Endothelial cell (in vitro differentiated cells): ENCODE measurements at places on chromosomes 4 and X. TPM values are rescaled to one million over a fixed set of nuclear protein-coding genes. Genes with fewer than 3 reads are reported as not detected.
A peak's percentile ranks its signal among the peaks of the same experiment; 100 is the strongest.

Gene PYURF
- 49.8 TPM for total RNA-seq

Gene UGT2B15
- not detected for total RNA-seq

Gene MGAT4D
- total RNA-seq = 0.13 TPM

DNA sequence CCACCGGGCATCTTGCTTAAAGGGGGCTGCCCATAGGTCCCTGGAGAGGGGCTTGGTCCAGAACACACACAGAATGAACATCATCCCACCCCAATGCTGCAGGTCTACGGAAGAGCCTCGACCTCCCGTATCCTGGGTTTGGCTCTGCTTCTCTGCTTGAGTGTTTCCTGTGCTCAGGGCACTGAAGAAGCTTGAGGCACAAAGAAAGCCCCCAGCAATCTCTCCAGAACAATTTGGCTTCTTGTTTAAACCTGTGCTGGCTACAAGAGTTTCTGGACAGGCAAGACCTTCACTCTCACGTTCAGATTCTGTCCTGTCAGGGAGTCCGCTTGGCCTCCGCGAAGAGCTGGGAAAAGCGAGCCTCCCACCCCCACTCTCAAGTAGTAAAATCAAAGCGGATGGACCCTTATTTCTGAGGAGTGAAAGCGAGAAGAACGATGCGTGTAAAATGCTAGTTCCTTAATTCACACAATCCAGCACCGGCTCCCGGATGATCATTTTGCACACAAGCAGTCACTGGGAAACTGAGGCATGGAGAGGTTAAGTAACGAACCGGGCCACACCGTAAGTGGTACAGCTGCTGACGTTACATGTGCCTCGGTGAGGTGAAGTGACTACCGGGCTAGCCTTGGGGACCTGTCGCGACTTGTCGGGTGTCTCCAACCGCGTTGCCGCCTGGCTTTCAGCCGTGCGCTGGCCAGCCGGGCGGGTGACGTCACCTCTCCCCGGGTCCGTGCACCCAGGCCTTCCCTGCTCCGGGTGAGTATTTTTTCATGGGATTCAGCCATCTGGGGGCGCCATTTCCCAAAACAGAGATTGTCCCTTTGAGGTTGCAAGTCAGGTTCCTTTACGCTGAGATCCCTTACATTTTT, 3.1 kb upstream of the SFRP2 start:
- peaks cover 22% of the 10 kb centered on the region for H3K27me3 ChIP-seq
- peaks cover 32% of the 10 kb centered on the region for H3K4me1 ChIP-seq
- H3K36me3 ChIP-seq = peaks cover 6% of the 10 kb centered on the region
- DNase-seq = peak; percentile 82
- H3K4me3 ChIP-seq = peak overlapping the region; percentile 79

- H3K4me1 ChIP-seq = no peaks in the 10 kb centered on the region
- no peaks in the 10 kb centered on the region for H3K36me3 ChIP-seq
- H3K27me3 ChIP-seq = no peaks in the 10 kb centered on the region
- no peak overlapping the region for H3K4me3 ChIP-seq
- no peak overlapping the region for H3K27ac ChIP-seq
- no peak for DNase-seq
Observed at GRCh38 chr4:42809419-42810084, 83.0 kb upstream of the GRXCR1 start.

DNA sequence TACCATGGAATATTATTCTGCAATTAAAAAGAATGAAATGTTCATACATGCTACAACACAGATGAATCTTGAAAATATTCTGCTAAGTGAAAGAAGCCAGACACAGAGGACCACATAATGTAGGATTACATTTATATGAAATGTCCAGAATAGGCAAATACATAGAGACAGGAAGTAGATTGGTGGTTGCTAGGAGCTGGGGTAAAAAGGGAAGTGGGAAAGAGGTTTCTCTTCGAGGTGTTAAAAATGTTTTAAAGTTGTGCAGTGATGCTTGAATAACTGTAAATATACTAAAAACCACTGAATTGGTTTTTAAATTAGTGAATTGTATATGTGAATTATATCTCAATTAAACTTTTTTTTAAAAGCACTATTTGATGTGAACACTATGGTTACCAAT, 3.6 kb upstream of the NXT2 start:
- H3K27ac ChIP-seq = no peak overlapping the region
- no peaks in the 10 kb centered on the region for H3K36me3 ChIP-seq
- DNase-seq = no peak

- H3K36me3 ChIP-seq = peaks cover 29% of the 10 kb centered on the region
- peak overlapping the region; percentile 41 for H3K27ac ChIP-seq
- peaks cover 51% of the 10 kb centered on the region for H3K4me1 ChIP-seq
- no peak for DNase-seq
Observed at GRCh38 chr4:87053802-87054767, 119.3 kb downstream of the AFF1 start.

Gene COX7B2
- total RNA-seq = not detected

DNA sequence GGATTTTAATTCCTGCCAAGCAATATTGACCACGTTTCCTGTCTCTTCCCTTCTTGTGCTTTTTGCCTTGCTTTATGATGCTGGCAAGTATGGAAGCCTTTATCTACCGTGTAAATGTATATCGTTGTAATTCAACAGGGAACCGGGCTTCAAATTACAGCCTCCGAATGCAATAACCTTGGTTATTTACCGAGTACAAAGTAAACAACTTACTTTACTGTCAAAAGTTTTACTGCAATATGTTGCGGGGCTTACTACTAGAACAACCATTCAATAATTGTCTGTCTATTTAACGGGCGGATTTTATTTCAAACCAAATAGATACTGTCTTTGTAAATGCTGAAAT, 73.1 kb downstream of the PALLD start:
- DNase-seq = no peak
- no peaks in the 10 kb centered on the region for H3K36me3 ChIP-seq
- H3K4me1 ChIP-seq = peaks cover 36% of the 10 kb centered on the region
- peaks cover 6% of the 10 kb centered on the region for H3K27me3 ChIP-seq

GRCh38 chr4:94491322-94491721, 39.6 kb downstream of the PDLIM5 start:
- no peak overlapping the region for H3K27ac ChIP-seq
- no peak for DNase-seq
- no peak overlapping the region for H3K4me3 ChIP-seq
- H3K27me3 ChIP-seq = no peaks in the 10 kb centered on the region

DNA sequence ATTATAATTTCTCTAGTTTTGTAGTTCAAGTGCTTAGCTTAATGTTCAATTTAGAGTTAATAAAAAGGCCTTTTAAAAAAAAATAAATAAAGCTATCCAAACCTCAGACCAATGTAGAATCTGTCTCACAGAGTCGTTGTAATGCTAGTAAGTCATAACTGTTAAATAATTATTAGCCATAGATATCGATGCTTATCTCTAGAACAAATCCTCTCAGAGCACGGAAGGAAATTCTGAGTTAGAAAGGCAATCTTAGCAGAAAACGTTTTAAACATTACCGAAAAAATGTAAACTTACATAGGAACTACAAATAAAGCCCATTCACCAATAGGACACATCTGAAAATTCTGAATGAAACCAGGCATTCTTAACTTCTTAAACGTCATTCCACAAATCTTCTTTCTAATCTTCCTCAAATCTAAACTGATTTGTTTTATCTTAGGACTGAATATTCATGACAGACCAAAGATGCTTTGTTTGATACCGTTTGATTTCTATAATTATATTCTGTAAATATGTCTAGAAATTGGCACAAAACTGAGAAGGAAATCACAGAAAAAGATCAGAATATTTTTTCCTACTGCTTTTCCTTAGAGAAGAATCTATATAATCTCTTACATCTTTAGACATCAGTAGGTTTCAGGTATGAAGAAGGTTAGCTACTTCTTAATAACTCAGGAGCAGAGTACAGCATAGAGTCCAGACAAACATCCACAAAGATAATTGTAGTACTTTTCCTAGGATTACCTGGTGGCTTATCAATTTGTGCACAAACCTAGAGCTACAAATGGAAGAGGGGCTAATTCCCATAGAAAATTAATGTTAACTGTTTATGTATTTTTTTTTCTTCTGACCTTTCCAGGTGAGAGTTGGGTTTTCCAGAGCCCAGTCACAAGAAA, 140.7 kb downstream of the BTC start:
- H3K27ac ChIP-seq = no peak overlapping the region
- no peaks in the 10 kb centered on the region for H3K4me1 ChIP-seq
- no peaks in the 10 kb centered on the region for H3K27me3 ChIP-seq
- no peaks in the 10 kb centered on the region for H3K36me3 ChIP-seq

DNA sequence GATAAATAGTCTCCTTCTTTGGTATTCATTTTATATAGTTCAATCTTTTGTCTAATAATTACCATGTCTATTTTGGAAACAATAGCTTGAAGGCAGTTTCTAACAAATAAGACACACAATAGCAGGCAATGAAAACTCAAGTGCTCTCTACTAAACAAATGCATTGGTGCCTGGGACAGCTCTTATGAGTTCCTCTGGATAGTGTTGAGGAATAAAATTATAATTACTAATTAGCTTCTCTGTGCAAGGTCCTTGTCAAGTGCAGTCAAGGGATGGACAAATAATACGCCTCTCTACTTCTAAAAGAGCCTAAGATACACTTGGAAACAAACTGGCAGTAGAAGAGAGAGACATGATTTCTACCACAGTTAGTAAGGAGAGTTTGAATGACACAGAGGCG, 229.0 kb upstream of the GLRA2 start:
- no peak overlapping the region for H3K27ac ChIP-seq
- no peaks in the 10 kb centered on the region for H3K36me3 ChIP-seq
- no peak overlapping the region for H3K4me3 ChIP-seq
- H3K4me1 ChIP-seq = no peaks in the 10 kb centered on the region
- no peak for DNase-seq
- no peaks in the 10 kb centered on the region for H3K27me3 ChIP-seq

DNA sequence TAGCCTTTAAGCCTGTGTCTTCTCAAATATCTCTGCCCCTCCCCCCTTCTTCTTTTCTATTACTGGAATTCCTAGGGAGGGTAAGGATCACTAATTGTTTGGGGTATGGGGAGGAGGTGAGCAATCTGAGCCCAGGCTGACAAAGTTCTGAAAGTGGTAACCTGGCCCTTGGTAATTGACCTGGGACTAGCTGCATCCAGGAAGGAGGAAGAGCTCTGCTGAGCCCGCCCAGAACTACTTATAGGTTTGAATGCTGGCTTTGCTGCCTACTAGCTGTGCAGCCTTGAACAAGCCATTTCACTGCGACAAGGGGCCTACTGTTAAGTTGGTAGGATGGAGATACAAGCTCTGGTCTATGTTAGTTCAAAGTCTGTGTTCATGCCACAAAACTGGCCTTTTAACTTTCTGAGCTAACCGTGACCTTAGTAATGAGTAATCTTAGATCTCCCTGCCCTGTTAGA, 37.8 kb downstream of the DGKK start:
- H3K27me3 ChIP-seq = no peaks in the 10 kb centered on the region
- H3K27ac ChIP-seq = no peak overlapping the region
- no peak for DNase-seq
- H3K36me3 ChIP-seq = no peaks in the 10 kb centered on the region
- peaks cover 4% of the 10 kb centered on the region for H3K4me1 ChIP-seq

Gene DUSP21
- not detected for total RNA-seq

Gene GYG2
- 4.5 TPM for total RNA-seq

GRCh38 chrX:40096395-40097091, 1.2 kb downstream of the BCOR start:
- no peak overlapping the region for H3K27ac ChIP-seq
- peaks cover 5% of the 10 kb centered on the region for H3K27me3 ChIP-seq
- H3K4me1 ChIP-seq = peaks cover 21% of the 10 kb centered on the region

- H3K4me1 ChIP-seq = peaks cover 5% of the 10 kb centered on the region
- no peak for DNase-seq
- no peak within 1 kb of the TSS for H3K27ac ChIP-seq
- no peak within 1 kb of the TSS for H3K4me3 ChIP-seq
Observed at GRCh38 chr4:99657798-99658197, at the start of gene C4orf54. Gene C4orf54, minus strand, starts transcription at chr4:99657828. Its CDS starts 3,180 bp downstream, at chr4:99654648.

DNA sequence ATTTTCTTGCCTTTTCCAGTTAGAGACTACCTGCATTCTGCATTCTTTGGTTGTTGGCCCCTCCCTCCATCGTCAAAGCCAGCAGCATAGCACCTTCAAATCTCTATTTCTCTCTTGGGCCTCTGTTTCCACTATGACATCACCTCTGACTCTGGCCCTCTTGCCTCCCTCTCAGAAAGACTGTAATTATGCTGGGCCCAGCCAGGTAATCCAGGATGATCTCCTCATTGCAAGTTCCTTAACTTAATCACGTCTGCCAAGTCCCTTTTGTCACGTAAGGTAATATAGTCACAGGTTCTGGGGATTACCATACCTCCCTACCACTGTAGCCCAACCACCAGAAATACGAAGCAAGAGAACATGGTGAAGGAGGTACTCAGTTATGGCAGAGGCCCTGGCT, 39.3 kb upstream of the NYX start:
- H3K27me3 ChIP-seq = peaks cover 2% of the 10 kb centered on the region
- no peak overlapping the region for H3K27ac ChIP-seq
- no peaks in the 10 kb centered on the region for H3K4me1 ChIP-seq
- DNase-seq = no peak

Gene TBX22
- 0.36 TPM for total RNA-seq

Gene CLDN22
- total RNA-seq = not detected

- H3K27me3 ChIP-seq = no peaks in the 10 kb centered on the region
- peaks cover 12% of the 10 kb centered on the region for H3K4me1 ChIP-seq
- H3K27ac ChIP-seq = no peak overlapping the region
- H3K4me3 ChIP-seq = no peak overlapping the region
- DNase-seq = no peak
- H3K36me3 ChIP-seq = no peaks in the 10 kb centered on the region
Observed at GRCh38 chr4:62814510-62815047, 1594.7 kb downstream of the TECRL start.

GRCh38 chrX:117936118-117936517, 180.5 kb downstream of the KLHL13 start:
- no peak overlapping the region for H3K27ac ChIP-seq
- no peaks in the 10 kb centered on the region for H3K27me3 ChIP-seq
- H3K4me3 ChIP-seq = no peak overlapping the region
- H3K36me3 ChIP-seq = no peaks in the 10 kb centered on the region
- DNase-seq = no peak
